ENCODE measurements at places on chromosomes 13 and 19.
A peak's percentile ranks its signal among the peaks of the same experiment; 100 is the strongest.

- DNase-seq: no peak
Observed at GRCh38 chr19:18915639-18916038, 3.5 kb downstream of the COPE start.

GRCh38 chr19:6271251-6271650 is 8.5 kb downstream of the MLLT1 start:
- no peak for DNase-seq

DNA sequence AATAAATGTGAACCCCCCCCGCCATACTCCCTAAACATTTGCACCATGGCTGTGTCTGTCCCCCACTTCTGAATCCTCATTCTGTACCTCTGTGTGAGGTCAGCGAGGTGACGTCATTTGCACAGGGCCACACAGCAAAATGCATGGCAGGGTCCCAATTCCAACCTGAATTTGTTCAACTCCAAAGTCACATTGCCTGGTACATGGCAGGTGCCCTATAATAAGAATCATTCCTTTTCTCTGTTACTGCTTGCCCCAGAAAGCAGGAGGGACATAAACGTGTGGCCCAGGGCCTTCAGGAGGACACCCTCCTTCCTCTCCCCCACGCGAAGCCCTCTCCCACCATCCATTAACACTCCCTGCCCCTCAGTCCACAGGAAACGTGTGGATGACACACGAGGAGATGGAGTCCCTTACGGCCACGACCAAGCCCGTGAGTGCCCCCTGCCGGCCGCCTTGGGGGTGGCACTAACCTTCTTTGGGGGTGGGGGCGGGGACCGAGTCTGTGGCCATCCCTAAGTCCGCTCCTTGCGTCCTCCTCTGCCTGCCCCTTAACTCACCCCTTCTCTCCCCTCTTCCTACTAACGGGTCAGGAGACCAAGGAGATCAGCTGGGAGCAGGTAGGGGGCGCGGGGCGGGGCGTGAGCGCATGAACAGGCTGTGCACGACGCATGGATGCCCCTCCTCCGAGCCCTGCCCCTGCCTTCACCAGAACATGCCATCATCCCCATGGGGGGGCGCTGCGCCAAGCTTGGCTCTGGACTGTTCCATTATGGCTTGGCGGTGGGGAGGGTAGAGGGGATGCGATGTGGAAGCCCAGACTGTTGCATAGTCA is 9.4 kb downstream of the HRC start:
- DNase-seq: peak; percentile 80

DNA sequence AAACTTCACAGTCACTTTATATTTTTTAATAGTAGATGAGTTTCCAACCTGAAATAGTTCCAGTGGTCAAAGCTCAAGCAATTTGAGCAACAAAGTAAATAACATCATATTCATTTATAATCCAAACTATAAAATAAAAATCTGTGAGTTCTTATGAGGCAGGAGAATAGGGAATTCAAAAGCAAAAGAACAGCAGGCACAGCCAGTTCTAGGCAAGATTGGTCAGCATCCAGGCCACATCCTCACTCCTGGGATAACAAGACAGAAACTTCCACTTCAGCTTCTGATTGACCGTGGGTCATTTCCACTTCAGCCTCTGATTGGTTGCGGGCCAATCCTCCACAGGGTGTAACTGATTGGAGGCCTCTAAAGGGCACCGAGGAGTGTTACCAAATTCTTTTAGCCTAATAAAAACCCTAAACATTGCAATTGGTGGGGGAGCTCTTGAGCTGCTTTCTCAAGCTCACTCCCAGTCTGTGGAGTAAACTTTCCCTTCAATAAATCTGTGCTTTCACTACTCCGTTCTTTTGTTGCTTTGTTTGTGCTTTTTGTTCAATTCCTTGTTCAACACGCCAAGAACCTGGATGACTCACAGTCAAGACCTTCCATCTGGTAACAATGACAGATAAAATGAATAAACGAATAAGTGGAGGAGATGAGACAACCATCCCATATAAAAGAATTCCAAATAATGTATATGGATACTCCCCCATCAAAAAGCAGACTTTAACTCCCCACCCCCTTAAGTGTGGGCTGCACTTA is 42.6 kb upstream of the AMER2 start:
- DNase-seq: no peak

DNA sequence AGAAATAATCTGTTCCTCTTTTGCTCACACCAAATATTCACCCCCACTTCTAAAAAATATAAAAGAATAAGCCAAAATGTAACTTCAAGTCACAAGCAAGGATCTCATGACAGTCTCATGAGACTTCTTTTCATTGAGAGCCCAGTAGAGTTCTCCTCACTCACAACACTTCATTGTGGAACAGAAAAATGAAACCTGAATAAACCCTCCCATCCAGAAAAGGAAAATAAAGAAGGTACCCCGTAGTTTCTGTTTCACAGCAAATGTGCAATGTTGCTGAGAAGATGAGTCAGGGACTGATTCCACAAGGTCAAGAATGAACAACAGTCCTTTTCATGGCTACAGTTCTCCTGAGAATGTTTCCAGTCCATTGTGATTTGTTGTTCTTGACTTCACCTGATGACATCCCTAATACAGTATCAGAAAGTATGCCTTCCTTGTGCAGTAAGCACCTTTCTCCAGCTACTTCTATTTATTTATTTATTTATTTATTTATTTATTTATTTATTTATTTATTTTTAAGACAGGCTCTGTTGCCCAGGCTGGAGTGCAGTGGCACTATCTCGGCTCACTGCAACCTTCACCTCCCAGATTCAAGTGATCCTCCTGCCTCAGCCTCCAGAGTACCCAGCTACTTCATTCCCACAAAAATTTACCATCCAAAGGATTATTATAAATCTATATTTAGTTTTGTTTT is 6.4 kb upstream of the ZNF841 start:
- no peak for DNase-seq

DNA sequence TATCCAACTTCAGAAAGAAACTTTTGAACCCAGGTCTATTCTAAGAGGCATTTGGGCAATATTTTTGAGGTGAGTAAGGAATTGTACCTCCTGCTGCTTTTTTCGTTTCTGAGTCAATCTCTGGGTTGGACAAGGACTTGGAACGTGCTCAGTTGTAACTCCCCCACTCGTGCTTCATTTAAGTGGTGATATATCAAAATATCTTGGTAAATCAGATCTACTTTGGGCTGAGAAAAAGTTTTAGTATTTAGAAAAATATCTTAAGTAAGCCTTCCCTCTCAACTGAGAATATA is 728.9 kb downstream of the EFNB2 start:
- DNase-seq: no peak

DNA sequence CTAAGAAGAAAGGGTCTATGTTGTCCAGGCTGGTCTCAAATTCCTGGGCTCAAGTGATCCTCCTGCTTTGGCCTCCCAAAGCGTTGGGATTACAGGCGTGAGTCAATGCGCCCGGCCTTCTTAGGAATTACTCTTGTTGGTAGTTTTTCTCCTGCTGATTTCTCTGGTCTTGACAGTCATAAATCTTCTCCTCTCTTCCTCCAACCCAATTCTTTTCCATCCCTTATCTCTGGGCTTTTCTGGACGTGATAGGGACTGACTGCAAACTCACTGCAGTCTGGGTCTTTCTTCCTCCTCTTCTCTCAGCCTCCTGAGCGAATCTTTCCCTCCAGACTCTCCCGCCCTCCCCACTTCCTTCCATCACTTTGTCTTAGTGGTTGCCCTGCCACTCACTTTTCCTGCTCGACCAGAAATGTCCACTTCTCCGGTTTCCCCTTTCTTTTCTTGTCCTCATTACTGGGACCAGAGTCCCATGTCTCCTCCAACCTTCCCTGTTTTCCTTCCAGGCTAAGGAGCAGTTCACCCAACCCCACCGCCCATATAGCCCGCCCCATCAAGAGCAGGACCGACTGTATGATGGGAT is 21.9 kb upstream of the TIMM44 start:
- no peak for DNase-seq

DNA sequence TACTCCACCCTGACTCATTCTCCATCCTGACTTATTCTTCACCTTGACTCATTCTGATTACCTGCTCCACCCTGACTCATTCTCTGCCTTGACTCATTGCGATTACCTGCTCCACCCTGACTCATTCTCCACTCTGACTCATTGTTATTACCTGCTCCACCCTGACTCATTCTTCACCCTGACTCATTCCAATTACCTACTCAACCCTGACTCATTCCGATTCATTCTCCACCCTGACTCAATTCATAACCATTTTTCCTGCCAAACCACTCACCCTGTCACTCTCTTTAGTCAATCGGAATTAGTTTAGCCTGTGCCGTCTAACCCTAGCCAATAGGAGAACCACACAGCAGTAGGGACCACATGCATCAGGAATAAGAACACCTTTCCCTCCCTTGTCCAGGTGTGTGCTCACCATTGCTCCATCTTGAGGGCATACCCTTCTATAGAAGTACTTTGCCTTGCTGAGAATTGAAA is 1227.4 kb upstream of the PCDH20 start:
- DNase-seq: no peak

- DNase-seq: no peak
Observed at GRCh38 chr19:10835089-10835753, 791 bp downstream of the TMED1 start.

DNA sequence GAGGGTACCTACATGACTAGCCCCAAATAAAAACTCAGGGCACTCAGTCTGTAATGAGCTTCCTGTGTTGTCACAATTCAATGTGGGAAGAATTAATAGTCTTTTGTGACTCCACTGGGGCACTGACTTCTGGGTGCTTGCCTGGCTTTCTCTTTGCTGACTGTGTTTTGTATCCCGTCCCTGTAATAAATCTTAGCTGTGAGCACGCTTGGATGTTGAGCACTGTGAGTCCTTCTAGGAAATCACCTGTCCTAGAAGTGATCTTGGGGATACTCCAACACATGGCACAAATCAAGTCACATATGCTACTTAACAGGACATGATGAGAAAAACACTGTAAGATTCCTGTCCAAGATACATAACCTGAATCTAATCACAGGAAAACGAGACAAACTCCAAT is 83.0 kb downstream of the USP12 start:
- no peak for DNase-seq
